NCI-H510A (cell line): ENCODE measurements at places on chromosomes 1 and 21.

DNA sequence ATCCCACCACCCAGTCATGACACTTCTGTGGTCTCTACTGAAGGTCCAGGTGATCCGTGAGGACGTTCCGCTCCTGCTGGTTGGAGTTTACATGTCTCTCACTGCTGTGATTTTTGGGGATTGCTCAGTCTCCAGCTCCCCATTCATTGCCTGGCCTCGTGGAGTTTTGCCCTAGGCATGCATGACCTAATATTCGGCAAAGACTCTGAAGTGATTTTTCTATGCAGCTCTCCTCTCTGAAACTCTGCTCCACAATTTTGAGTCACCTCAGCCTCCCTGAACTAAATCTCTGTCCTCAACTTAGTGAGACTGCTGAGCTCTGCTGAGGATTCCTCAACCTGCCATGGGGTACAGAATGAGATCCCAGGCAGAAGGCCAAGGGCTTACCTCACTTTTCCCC, 174.4 kb upstream of the FGGY start:
- DNase-seq: no peak

GRCh38 chr1:54199151-54199764, 572 bp downstream of the CYB5RL start:
- no peak for DNase-seq

DNA sequence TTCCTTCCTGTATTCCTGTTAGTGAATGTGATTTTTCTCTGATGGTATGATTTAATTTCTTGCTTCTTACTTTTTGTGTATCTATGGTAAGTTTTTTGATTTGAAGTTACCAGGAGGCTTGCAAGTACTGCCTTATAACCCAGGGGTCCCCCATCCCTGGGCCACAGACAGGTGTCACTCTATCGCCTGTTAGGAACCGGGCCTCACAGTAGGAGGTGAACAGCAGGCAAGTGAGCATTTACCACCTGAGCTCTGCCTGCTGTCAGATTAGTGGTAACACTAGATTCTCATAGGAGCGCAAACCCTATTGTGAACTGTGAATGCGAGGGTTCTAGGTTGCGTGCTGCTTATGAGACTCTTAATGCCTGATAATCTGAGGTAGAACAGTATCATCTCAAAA, 143.3 kb downstream of the RPS6KC1 start:
- no peak for DNase-seq

DNA sequence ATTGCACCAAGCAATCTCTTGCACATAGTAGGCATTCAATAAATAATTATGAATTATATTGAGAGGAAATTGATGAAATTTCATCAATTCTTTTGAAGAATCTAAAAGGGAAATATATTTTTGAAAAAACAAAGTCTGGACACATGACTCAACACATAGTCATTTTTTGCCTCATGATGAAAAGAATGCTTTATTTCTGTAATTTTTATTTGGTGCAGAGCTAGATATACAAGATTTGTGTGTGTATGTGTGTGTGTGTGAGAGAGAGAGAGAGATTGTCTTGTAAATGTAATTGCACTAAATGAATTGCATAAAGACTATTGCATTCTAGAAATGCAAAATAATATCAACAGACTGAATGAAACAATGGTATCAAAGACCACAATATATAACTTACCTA, 206.2 kb upstream of the C1orf87 start:
- DNase-seq: no peak

DNA sequence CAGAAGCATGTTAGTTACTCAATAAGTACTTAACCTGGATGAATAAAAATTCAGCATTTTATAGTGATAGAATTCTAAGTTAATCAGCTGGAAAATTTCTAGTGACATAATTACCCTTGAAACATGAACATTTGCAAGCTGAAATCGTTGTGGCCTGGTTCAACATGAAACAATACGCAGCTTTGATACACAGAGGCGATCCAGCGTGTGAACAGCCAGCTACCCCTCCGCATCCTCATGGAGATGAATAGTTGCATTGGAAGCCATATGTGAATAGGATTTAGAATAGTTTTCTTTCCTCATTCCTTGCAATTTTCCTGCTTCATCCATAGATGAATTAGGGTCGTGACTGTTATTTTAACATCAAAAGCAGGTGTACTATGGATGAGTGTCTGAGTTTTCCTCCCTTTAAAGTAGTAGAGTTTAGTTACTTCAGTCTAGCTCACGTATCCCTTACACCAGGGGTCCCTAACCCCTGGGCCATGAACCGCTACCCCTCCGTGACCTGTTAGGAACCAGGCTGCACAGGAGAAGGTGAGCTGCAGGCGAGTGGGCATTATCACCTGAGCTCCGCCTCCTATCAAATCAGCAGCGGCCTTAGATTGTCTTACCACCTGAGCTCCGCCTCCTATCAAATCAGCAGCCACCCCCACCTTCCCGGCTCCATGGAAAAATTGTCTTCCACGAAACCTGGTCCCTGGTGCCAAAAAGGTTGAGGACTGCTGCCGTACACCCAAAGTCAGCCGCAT, 6.2 kb upstream of the TARBP1 start:
- no peak for DNase-seq

- peak; percentile 88 for DNase-seq
Measured at GRCh38 chr1:84847253-84848250, 45.5 kb downstream of the LPAR3 start.

DNA sequence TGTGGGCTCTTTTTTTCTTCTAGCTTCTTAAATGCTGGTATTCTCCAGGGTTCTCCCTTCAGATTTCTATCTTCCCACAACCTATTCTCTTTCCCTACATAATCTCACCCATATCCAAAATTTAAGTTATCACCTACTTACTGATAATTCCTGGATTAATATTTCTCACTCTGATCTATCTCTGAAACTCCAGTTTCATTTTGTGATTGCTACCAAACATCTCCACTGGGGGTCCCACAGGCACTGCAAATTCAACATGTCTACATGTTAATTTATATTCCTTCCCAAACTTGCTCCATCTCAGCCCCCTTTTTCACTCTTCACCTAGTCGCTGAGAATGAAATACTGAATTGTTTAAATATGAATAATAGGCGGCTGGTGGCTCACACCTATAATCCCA, 9.9 kb upstream of the C1orf141 start:
- no peak for DNase-seq

DNA sequence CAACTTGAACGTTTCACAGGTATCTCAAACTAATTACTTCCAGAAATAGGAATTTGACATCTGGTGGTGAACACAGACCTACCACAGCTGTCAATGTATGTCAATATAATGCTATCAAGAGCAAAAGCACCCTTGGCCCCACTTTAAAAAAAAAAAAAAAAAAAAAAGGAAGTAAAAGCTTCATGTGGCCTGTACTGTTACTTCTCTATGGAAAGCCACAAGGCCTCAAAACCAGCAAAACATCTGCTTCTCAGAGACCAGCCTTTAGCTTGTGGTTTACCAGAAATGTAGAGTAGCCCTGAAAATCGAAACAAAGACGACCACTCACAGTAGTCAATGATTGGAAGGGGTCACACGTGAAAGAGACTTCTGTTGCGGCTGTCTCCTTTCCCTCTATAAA, 109.6 kb downstream of the SLC45A1 start:
- DNase-seq: no peak

- peak; percentile 28 for DNase-seq
Measured at GRCh38 chr1:38454236-38454635, 405.3 kb downstream of the RRAGC start.

- no peak for DNase-seq
Measured at GRCh38 chr1:158285756-158286241, 3.9 kb upstream of the CD1C start.

- DNase-seq: no peak
Measured at GRCh38 chr1:33261344-33261743, 5.1 kb downstream of the ZNF362 start.

GRCh38 chr1:168731244-168731953, 2.4 kb upstream of the DPT start:
- DNase-seq: no peak

- DNase-seq: no peak
Measured at GRCh38 chr1:46113948-46114347, 18.5 kb downstream of the PIK3R3 start.

DNA sequence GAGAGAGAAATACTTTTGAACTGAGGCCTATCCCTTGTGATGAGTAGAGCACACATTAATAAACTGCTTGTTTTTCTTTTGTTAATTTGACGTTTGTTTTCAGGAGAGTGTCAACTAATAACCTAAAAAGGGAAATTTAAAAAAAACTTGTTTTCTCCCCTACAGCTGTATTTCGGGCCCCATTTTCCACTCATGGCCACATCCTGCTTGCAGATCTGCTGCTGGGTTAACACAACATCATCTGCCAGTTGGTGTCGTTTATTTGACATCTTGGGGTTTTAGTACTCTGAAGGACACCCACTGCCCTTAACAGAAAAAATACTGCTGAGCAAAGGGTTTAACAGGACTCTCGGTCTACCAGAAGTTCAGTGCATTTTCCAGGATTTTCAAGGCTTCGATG, 848 bp upstream of the PYHIN1 start:
- DNase-seq: no peak

- no peak for DNase-seq
Measured at GRCh38 chr21:32364387-32364786, 28.4 kb downstream of the URB1 start.

DNA sequence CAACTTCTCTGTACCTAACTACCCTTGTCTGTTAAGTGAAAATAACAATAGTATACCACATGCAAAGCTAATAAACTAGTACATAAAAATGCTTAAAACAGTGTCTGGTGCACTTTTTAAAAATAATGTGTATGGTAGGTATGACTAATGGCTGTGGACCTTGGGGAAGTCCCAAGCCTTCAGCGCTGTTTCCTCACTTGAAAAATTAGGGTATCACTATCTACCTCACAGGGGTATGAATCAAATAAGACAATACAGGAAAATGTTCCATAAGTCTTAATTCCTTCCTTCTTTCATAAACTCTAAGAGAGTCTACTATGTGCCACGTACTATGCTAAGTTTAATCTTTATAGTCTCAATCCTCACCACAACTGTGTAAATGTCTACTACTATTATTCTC, 32.0 kb downstream of the EGLN1 start:
- no peak for DNase-seq

GRCh38 chr1:114467491-114467890, 43.5 kb downstream of the TRIM33 start:
- DNase-seq: no peak

GRCh38 chr1:23908453-23909341, 4.5 kb downstream of the CNR2 start:
- DNase-seq: no peak

GRCh38 chr1:4931486-4931885, 277.1 kb downstream of the AJAP1 start:
- DNase-seq: no peak

- no peak for DNase-seq
Measured at GRCh38 chr1:155086856-155087535, 8.4 kb downstream of the EFNA3 start.

GRCh38 chr1:205188098-205188497, 23.4 kb downstream of the DSTYK start:
- no peak for DNase-seq

- DNase-seq: no peak
Measured at GRCh38 chr21:34132926-34133325, 59.5 kb downstream of the MRPS6 start.

DNA sequence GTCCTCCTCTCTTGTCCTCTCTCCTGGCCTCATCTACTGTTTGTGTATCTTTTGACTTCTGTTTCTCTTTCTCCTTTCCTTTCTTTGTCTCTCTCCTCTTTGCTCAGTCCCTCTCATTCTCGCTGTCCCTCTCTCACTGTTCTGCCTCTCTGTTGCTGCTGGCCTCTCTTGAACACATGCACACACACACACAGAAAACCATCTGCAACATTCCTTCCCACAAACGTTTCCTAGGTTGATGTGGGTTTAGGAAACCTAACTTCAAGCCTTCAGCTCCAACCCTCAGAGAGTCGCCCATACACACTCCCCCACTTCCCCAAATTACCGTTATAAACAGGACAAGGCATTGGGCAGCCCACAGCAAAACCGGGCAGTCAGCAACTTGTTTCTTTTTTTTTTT, 10.9 kb upstream of the SSBP3 start:
- DNase-seq: no peak

DNA sequence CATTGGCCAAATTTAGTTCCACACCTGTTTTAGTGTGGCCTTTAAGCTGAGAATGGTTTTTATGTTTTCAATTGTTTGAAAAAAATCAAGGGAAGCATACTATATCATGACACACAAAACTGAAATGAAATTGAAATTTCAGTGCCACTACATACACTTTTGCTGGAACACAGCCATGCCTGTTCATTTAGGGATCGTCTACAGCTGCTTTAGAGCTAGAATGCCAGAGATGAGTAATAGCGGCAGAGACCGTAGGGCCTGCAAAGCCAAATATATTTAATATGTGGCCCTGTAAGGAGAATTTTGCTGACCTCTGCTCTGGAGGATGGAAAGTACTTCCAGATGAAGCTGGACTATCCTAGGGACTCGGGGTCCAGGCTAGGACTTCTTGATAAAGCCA, 62.5 kb upstream of the LYST start:
- no peak for DNase-seq

GRCh38 chr1:208866386-208866955, 622.3 kb upstream of the PLXNA2 start:
- no peak for DNase-seq

DNA sequence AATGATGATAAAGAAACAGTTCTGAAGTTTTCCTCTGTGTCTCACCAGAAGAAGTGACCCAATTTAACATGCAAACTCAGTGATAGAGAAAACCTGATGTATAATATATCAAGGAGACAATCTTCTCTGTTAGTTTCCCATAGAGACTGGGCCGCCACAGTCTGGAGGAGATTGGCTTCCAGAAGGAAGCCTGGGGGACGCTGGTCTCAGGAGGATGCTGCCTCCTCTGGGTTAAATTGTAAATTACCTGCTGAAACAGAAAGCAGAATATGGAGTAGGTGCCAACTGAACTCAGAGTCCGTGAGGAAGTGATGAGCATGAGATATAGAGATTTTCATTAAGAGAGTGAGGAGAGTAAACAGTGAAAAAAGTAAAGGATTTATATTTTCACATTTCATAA, 15.8 kb downstream of the OR14I1 start:
- no peak for DNase-seq

DNA sequence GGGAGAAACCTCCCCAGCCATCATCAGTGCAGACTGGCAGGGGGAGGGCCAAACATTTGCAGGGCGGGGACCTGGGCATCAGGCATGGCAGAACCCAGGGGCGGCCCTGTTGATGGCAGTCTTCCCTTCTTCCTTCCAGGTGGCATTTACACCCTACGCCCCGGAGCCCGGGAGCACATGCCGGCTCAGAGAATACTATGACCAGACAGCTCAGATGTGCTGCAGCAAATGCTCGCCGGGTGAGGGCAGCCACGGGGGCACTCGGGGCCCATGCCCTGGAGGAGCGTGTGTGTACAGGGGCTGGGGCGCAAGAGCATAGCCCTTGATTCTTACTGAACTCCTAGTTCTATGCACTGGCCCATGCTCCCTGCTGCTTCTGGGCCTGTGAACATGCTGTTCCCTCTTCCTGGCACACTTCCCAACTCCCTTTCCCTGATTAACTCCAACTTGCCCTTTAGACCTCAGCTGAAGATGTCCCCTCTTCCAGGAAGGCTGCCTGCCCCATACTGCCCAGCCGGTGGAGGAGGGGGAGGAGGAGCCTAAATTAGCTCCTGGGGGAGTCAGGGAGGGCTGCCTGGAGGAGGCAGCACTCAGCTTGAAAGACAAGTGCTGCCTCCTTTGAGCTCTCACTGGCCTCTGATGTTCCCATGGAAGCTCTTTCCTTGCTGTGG, 22.0 kb downstream of the TNFRSF1B start:
- DNase-seq: no peak
